ENCODE measurements at places on chromosomes 16 and 17. TPM values are rescaled to one million over a fixed set of nuclear protein-coding genes. Genes with fewer than 3 reads are reported as not detected.
A peak's percentile ranks its signal among the peaks of the same experiment; 100 is the strongest.

- DNase-seq: no peak
Observed at GRCh38 chr17:55201308-55201932, 63.3 kb upstream of the HLF start.

DNA sequence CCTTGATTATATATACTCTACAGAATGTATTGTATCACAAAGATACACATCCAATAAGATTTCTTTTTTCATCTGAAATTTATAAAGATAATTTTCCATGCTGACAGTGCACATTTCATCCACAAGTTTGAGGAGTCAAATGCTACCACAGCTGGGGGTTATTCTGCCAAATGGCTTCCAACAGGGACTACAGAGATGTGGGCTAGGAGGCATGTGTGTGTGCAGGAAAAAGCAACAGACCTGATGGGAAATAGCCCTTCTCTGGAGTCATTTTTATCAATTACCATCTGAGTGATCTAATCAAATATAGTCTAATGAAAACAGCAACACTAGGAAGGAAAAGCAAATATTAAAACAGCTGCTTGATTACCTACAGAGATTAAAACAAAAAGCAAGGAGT is 290.5 kb downstream of the CEP112 start:
- no peak for DNase-seq

DNA sequence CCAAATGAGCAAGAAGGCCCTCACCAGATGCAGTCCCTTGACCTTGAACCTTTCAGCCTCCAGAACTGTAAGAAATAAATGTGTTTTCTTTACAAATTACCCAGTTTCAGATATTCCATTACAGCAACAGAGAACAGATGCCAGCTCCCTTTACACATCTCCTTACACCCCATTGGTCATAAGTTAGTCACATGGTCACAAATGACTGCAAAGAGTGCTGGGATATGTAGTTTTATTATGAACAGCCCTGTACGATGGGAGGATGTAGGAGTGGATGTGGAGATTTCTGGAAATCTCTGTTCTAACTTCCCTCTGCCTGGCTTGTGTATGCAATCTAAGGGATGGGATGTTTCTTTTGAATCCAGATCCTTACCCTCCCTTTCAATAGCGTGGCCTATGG is 13.3 kb upstream of the RPL38 start:
- DNase-seq: no peak

DNA sequence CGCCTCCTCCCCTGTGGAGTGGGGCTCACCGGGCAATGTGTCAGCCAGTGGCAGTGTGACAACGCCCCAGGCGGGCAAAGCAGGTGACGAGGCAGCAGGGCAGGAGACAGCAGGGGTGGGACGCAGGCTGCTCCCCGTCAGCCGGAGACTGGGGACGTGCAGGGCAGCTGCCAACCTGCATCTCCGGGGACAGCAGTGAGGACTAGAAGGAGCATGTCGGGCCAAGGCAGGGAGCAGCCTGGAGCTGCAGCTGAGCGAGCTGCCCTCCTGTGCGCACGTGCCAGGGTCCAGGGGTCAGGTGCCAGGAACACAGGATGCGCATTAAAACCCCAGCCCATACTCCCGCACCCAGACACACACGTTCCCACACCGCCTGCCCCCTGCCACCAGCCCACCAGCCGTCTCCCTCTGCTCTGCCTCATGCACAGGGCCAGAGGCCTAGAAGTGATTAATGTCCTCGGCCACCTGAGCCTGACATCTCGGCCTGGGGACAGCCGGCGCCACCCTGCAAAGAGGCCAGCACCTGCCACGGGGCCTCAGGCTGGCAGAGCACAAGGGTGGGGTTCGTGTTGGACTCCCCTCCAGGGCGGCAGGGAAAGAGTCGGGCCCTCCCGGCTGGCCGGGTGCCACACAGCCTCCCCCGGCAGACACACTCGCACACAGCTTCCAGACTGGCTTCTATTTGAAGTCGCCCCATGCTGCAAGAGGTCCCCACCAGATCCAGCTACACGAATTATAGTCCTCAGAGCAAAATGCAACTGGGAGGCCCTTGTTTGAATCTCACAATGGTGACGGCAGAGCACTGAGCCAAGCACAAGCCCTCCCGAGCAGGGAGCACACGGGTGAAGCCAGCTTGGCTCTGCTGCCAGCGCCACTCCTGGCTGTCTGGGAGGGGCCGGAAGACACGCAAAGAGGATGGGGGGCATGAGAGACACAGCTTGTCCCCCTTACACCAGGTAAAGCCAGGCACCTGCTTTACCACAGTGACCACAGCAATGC is 90.4 kb downstream of the RBFOX3 start:
- DNase-seq: no peak

GRCh38 chr17:2240541-2240940 is 63.0 kb downstream of the SMG6 start:
- no peak for DNase-seq

DNA sequence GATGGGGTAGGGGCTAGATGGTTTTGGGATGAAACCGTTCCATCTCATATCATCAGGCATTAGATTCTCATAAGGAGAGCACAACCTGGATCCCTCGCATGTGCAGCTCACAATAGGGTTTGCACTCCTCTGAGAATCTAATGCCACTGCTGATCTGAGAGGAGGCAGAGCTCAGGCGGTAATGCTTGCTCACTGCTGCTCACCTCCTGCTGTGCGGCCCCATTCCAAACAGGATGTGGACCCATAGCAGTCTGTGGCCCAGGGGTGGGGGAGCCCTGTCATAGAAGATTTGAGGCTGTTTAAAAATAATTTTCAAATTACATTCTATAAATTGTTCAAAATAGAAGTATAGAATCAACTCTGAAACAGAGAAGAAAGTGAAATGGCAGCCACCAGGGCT is 50.8 kb downstream of the PHKB start:
- DNase-seq: no peak

DBNDD1 gene
- total RNA-seq: 3.0 TPM

GRCh38 chr16:81366316-81366932 is 51.7 kb downstream of the GAN start:
- no peak for DNase-seq

- no peak for DNase-seq
Observed at GRCh38 chr16:86901483-86901882, 323.1 kb downstream of the FOXL1 start.

DNA sequence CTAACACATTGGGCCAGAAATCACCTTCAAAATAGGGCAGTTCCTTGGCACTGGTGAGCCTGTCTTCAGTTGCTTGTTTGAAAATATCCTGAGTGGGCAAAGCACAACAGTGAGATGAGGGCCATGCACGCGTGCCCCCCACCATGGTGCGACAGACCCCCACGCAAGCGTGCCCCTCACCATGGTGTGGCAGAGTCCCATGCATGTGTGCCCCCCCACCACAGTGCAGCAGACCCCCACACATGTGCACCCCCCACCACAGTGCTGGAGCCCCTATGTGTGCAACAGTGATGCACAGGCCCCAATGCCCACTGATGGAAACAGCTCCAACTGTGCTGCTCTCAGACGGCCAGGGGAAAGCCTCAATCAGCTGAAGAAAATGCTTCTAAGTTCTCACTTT is 18.8 kb upstream of the TRAP1 start:
- DNase-seq: no peak

GRCh38 chr16:11586378-11586855 is 302 bp downstream of the LITAF start:
- no peak for DNase-seq

DNA sequence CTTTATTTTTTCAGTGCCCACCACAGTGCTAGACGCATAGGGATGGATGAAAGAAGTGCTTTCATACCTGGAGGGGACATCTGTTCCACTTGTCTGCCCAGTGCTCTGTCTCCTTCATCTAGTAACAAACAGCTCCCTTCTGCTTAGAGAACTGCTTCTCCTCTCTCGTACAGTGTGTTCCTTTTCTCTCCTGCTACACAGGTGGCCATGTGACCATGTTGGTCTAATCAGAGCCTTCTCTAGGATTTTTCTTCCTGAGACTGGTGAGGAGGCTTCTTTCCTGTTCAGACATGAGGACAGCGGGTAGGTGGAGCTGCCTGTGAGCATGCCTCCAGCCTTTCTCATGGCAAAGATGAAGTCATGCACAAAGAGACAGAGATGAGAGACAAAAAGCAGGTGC is 182.7 kb downstream of the TMEM132E start:
- no peak for DNase-seq

- DNase-seq: no peak
Observed at GRCh38 chr16:81544700-81545271, 100.2 kb downstream of the CMIP start.

- no peak for DNase-seq
Observed at GRCh38 chr16:30077656-30078055, 1.9 kb downstream of the PPP4C start.

DNA sequence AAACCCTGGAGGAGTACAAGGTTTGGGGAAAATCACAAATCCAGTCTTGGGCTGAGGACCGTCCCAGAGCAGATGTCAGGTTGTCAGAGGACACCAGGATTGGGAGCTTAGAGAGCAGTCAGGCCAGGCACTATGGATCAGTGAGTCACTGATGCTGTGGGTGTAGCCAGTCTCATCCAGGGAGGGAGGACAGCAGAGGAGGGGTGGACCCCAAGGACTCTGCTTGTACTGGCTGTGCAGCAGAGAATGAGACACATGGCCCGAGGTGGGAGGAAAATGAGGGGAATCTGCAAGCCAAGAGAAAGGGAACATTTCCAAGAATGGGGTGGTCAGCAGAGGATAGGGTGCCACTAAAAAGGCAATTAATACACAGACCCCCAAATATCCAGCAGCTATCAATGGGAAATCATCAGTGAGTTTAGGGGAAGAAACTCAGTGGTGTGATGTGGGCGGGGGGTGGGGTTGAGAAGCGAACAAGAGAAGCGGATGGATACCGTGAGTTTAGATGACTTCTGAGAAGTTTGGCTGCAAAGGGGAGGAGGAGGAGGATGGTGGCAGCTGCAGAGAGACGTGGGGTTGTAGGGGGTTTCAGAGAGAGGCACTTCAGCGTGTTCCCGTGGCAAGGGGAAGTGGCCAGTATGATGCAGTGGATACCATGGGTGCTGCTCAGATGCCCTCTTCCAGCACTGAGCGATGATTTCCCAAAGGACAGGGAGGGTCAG is 43.9 kb downstream of the ARHGAP27 start:
- DNase-seq: no peak

PIMREG gene
- total RNA-seq: 0.42 TPM

GRCh38 chr17:46942441-46943217 is 19.7 kb downstream of the GOSR2 start:
- DNase-seq: peak; percentile 72

DNA sequence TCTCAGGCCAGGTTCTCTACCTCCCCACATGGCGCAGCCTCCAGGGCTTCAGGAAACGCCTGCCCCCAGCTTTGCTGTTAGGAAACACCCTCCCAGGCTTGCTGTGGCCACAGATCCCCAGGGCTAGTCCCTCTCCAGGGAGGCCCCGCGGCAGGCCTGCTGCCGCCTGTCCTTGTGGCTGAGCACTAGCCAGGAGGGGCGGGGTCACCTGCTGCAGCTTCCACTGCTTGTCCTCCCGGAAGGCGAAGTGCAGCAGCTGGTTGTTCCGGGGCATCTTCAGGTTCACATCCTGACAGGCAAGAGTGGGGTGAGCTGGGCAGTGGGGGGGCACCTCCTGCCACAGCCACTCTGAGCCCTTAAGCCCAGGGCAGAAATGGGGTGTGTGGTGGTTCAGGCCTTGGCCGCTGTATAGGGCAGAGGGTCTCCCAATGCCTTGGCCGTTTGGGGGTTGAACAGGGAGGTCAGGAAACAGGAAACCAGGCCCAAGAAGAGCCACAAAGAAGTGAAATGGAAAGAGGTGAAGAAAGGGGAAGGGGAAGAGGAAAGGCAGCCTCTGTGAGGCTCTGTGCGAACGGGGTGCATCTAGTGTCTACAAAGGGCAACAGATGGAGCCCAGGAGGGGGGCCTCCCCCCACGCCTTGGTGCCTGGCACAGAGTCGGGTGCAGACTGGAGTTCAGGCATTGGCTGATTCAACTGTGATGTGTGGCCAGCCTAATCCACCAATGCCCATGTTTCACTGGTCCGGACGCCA is 2.0 kb downstream of the ROGDI start:
- peak; percentile 83 for DNase-seq

GRCh38 chr17:65572186-65572580 is 10.7 kb upstream of the AXIN2 start:
- DNase-seq: no peak

- peak; percentile 90 for DNase-seq
Observed at GRCh38 chr17:65556014-65556909, 5.2 kb downstream of the AXIN2 start.

GRCh38 chr16:22098405-22099255 is 6.3 kb downstream of the VWA3A start:
- no peak for DNase-seq

DNA sequence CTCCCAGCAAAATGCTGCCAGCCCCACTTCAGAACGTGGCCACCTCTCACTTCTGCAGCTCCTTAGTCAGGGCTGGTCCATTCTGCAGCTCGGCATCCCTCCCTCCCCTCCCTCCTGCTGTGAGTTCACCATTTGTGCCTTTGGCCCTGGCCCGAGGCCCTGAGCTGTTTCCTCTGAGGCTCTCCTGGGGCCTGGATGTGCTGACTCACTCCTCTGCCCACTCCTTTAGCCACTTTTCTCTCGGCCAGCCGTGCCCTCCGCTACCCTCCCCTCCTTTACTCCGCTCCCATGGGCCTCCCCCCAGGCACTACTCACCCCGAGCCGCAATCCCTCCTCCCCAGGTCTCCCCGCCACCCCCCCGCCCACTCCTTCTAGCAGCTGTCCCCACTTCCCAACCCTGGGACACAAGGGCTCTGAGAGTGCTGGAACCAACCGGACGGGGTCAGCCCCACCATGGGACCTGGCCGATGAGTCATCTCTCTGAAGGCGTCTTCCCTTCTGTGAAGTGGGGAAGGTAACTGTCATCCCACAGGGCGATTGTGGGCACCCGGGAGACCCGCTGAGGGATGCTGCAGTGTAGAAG is 11.5 kb downstream of the KCNG4 start:
- DNase-seq: peak; percentile 74

- DNase-seq: no peak
Observed at GRCh38 chr17:28033972-28034714, 8.3 kb upstream of the NLK start.

DNA sequence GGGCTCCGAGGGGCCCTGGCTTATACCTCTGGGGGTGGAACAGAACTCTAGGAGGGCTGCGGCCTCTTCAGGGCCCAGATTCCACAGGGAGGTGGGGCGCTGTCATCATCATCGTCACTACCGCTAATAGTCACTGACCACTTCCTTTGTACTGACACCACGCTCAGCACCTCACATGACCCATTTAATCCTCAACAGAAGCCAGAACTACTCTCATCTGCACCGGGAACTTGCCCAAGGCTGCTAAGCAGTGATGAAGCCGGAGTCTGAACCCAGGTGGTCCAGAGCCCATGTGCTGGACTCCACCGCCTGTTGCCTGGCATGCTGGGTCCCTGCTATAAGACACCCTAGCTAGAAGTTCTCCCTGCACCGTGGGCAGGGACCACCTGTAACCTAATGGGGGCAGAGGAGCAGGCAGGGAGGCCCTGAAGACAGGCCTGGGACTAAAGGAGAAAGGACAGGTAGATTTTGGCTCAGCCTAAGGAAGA is 12.0 kb downstream of the UNC13D start:
- no peak for DNase-seq
